ENCODE measurements at places on chromosomes 2 and 18.

DNA sequence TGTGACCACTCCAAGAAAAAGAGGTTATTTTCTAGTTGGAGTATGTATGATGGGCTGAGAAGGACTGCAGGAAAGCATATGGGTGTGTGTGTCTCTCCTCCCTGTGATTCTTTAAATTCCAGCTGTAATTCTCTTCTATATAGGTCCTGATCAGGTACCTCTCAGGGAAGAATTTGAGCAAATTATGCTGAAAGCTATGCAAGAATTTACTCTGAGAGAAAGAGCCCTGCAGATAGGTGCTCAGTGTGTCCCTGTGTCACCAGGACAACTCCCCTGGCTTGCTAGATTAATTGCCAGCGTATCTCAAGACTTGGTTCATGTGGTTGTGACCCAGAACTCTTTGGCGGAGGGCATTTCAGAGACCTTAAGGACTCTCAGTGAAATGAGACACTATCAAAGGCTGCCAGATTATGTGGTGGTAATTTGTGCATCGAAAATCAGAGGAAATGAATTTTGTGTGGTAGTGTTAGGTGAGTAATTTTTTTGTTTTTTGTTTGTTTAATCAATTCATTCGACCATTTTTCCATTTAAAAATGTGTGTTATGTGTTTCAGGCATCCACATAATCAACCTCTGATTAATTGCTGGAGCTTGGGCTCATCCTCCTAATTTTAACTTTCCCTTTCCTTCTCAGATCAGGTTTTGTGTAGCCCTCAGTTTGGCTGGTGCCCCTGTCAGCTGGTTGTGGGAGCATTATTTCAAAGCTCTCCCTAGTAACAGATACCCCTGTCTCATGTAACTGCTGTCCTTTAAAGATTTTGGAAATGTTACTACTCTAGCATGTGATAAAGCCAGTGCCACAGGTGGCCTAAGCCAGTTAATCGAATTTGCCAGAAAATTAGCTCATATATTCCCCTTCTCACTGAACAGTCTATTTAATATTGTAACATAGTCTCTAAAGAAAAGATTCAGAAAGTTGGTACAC is 150.9 kb downstream of the ESCO1 start:
- DNase-seq, result no peak

GRCh38 chr2:112793449-112793978 is 9.2 kb upstream of the IL1A start:
- DNase-seq, result no peak

- DNase-seq, result no peak
Observed at GRCh38 chr18:35289293-35289692, 736 bp downstream of the ZSCAN30 start.

- no peak for DNase-seq
Observed at GRCh38 chr2:8319219-8319618, 362.6 kb upstream of the ID2 start.

DNA sequence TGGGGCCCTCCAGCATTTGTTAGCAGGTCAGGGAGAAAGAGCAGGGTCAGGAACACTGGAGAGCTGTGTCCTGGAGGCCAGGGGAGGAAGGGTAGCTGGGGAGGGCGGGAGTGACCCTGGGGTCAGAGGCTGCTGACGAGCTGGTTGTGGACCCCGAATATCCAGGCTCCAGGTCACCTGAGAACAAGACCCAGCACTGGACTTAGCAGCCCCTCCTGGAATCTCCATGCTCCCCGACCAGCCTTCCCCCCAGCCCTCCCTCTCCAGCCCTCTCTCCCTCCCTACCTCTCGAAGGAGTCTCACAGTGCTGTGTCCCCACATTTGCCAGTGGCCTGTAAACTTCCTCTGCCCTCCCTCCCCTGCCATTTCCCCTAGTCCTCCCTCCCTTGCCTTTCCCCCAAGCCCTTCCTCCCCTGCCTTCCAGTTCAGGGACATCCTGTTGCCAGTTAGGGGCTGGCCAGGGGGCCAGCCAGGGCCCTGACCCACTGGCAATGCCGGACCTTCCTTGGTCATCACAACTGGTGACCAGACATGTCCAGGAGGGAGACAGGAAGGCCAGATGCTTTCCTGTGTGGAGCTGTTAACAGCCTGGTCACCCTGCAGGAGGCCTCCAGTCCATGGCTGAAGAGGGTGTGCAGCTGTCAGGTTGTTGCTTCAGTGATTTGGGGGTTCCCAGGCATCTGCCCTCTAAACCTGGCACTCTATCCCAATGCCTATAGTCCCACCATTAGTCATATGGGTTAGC is 50.0 kb upstream of the FAHD2A start:
- DNase-seq, result peak; percentile 21

DNA sequence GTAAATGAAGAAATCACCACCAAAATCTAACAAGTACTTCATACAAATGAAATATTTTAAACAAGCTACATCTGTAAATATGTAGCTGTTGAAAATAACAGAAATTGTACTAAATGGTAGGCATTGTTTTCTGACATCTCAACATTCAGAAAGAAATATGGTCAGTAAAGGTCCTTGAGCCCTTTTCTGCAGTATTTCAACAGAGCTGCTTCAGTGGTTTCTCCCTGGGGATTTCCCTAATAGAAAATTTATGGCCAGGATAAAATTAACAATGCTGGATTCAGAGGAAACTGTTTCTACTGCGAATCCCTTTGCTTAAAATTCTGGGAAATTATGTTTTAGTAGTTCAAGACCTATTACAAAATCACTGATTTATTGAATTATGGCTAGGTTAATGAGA is 256.6 kb downstream of the PIEZO2 start:
- no peak for DNase-seq

GRCh38 chr2:10245661-10246060 is 57.0 kb upstream of the HPCAL1 start:
- DNase-seq, result no peak

DNA sequence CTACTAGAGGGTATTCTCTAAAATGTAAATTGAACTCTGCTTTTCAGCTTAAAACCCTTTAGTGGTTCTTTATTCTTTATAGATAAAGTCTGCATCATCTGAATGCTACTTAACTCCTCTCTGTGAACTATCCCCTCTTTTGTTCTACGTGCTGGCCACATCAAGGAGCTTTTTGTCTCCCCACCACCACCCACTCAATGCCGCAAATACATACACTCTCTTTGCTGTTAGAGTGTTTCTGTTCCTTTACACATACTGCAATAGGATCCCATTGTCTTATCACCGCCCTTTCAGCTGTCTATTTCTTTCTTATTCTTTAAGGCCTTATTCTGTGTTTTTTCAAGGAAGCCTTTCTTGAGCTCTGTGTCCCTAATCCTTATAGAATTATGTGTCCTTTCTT is 83.3 kb downstream of the EML4 start:
- DNase-seq, result no peak

- peak; percentile 77 for DNase-seq
Observed at GRCh38 chr2:95384854-95385569, 17.5 kb upstream of the FAHD2A start.

DNA sequence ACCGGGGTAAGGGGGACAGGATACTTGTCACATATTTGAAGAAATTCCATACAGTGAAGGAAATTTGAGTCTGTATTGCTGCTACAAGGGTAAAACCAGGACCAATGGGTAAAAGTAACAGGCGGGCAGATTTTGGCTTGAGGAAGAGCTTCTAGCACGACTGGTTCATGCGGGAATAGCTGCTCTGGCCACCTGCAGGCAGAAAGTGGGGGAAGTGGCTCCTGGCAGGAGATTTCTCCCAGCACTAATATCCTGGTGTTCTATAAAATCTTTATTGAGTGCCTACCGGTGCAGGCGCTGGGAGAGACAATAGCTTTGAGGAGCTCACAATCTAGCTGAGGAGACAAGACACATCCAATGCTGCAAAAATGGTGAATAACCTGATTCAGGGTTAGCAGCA is 198.5 kb downstream of the LOXHD1 start:
- DNase-seq, result no peak

DNA sequence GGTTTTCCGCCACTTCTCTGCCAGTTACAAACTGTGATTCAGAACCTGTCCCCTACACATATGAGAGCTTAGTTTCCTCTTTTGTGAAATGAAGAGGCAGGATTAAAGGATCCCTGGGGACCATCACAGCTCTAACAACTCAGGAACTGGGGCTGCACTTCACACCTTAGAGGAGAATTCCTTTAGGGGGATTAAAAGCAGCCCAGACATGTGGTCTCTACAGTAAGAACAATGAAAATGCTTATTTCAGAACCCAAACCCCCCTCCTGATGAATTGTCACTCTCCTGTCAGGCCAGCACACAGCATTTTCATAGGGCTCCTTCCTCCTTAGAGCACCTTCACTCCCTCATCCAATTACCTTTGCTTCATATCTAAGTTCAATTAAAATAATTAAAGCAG is 101.5 kb upstream of the NEDD4L start:
- DNase-seq, result no peak

- DNase-seq, result no peak
Observed at GRCh38 chr2:67896476-67896875, 166.3 kb downstream of the C1D start.

DNA sequence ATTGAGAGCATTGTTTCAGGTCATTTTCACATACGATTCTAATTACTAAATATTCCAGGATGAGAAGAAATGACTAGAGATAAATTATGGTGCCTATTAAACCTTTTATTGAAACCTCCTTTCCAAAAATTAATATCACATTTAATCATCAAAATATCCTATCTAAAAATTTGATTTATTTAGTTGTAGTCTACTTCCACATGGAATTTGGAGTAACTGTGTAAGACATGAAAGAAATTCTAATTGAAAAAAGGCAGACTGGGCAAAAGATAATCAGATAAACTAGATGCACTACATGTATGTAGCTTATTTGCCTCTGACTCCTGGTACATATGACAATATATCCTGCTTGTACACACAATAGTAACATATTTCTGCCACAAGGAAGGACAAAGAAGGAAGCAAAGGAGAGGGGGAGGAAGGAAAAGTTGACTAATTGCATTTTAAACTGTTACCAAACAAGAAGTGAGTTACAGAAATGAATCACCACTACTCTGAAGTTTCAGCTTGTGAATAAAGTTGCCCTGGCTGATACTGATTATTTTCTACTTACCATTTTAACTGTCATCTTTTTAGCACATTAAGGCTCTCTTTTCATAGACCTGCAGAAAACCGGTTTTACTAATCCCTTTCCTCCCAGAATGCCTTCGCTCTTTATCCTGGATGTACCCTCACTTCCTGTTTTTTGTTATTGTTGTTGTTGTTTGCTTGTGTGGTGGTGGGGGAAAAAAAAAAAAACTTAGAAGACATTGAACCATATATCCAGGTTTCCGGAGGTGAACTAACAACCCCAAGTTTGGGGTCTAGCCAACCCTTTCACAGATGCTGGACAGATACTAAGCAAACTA is 28.4 kb downstream of the NRXN1 start:
- DNase-seq, result no peak

GRCh38 chr2:200515155-200515554 is 5.3 kb upstream of the KCTD18 start:
- no peak for DNase-seq

- no peak for DNase-seq
Observed at GRCh38 chr2:156380117-156380645, 47.7 kb upstream of the NR4A2 start.

DNA sequence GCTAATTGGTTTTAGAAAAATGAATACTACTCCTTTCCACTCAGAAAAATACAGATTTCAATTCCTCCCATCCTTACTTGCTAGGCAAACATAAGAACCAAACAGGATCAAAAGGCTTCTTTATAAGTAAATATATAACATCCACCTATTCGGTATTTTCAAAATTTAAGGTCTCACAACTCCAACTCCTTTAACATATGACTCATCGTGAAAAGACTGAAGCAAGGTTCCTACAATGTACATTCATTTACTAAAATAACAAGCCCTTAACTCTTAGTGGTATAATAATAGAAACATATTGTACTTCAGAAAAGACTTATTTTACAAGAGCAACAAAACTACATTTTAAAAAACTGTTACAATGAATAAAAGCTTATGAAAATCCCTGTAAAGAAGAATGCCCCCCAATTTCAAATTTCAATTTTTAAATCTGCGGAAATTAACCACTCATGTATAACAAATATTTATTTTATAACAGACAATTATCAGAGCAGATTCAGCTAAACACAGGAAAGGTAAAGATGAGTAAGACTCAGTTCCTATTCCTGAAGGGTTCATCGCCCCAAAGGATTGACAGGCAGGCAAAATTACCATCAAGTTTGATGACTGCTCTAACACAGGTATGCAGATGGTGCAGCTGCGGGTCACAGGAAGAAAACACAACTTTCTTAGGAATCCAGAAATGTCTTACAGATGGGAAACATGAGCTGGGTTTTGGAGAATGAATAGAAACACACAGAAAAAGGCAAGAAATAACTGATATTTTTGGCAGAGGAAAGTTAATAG is 96.4 kb downstream of the COBLL1 start:
- DNase-seq, result no peak

DNA sequence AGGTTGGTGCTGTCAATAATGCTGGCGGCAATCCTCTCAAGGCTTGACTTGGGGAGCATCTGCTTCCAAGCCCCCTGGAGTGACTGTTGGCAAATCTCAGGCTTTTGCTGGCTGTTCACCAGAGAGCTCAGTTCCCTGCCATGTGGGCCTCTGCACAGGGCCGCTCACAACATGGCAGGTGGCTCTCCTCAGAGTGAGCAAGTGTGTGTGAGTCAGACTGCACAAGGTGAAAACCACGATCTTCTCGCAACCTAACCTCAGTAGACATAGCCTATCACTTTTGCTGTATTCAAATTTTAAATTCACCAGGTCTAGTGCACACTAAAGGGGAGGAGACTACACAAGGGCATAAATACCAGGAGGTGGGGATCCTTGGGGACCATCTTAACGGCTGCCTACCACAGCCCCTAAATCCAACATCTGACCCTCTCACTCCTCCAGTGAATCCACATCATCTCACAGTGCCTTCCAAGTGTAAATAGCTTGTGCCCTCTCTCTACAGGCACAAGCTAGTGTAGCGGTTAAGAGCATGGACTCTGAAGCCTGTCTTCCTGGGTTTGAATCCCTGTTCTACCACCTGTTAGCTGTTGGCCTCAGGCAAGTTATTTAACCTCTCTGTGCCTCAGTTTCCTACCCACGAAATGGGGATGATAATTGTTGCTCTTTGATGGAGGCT is 187.7 kb upstream of the CXCR4 start:
- DNase-seq, result no peak
